Right forelimb (tissue), 1 donor: ENCODE measurements at places on chromosomes 16 and 17.

DNA sequence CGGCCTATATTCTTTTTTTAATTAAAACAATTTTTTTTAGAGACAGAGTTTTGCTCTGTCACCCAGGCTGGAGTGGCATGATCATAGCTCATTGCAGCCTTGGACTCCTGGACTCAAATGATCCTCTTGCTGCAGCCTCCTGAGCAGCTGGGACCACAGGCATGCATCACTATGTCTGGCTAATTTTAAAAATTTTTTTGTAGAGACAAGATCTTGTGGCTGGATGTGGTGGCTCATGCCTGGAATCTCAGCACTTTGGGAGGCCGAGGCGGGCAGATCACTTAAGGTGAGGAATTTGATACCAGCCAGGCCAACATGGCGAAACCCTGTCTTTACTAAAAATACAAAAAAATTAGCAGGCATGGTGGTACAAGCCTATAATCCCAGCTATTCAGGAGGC is 54.8 kb upstream of the MSI2 start:
- DNase-seq, result no peak

DNA sequence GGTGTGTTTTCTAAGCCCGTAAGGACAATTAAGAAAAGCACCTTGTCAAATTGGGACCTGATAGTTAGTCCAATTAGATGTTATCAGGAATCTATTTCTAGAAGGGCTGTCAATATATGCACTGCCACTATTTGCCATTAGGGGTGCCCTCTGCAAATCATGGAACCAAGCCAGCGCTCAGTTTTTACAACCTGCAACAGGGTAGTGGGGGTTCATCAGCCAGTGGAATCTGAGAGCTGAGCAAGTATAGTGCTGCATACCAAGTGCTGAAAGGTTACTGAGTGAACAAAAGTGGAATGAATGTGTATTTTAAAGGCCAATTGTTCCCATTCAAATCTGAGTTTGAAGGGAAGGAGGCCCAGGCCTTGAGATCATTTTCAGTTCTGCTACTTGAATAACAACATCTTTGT is 10.4 kb downstream of the PRR11 start:
- no peak for DNase-seq

- no peak for DNase-seq
Measured at GRCh38 chr17:31378638-31379037, 12.8 kb upstream of the RAB11FIP4 start.

DNA sequence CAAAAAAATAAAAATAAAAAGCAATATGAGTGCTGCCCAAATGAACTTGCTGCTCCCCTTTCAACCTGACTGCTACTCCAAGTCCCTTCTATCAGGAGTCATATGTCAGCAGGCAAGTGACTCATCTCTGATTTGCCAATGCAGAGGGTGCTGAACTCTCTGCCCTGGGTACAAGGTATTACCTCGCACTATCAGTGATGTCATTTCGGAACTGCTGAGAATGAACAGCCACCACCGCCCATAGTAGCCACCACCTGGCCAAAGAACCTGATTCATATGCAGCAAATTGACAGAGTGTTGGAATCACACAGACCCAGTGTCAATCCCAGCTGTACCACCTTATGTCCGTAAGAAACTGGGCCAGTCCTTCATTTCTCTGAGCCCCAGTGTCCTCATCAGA is 31.2 kb downstream of the LYRM9 start:
- no peak for DNase-seq

DNA sequence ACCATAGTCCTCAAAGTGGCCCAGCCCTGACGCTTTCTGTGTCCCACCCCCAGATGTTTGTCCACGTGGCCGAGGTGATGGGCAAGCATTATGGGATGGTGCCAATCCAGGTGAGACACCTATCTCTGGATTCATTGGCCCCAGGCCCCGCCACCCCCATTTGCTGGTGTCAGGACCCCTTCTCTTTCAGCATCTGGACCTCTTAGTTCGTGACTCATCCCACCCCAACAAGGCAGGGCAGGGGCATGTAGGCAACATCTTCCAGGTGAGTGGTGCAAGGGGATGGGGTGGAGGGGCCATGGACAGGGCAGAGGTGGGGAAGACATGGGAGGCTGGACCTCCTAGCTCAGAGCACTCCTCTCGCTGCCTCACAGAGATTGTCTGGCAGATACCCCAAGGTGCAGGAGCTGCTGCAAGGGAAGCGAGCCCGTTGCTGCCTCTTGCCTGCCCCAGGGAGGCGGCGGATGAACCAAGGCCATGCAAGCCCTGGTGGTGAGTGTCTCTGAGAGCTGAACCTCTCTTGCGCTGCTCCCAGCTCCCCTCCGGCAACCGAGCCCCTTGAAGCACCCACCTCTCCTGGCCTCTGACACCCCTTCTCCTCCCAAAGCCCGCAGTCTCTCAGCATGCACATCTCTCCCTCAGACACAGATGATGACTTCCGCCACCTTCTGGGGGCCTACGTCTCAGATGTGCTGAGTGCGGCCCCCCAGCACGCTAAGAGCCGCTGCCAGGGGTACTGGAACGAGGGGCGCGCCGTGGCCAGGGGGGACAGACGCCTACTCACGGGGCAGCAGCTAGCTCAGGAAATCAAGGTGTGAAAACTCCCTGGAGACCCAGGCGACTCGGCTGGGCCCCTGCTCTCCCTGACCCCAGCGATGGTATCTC is 3.6 kb downstream of the RNF112 start:
- DNase-seq, result no peak

- no peak for DNase-seq
Measured at GRCh38 chr17:63819585-63820537, 7.4 kb upstream of the PSMC5 start.

DNA sequence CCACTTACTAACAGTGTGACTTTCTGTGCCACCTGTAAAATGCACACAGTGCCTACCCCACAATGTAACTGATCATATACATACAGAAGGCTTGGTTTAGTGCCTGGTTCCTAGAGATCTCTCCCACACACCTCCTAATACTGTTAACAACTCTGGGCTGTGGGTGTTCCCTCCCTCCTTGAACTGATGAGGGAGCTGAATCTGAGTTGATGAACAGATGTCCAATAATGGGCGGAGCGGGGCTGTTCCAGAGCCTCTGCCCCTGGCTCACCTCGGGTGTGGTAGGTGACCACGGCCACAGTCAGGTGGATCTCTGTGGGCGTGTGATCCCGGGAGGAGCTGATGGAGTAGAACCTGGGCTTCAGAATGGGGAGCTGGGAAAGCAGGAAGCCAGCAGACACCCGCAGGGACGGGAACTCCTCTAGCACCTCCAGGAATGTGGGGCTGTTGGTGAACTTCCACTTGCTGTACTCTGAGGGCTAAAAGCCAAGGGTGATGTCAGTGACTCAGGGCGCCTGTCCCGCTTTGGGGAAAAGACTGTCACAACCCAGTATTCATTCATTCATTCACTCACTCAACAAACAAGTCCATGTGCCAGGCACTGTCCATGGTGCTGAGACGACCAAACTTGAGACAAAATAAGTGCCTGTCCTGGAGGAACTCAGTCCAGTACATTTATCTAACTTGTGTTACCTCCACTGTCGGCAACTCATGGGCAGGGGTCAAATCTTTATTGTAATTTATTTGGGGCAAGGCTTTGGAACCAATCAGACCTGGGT is 37.6 kb downstream of the NOS2 start:
- DNase-seq, result no peak

DNA sequence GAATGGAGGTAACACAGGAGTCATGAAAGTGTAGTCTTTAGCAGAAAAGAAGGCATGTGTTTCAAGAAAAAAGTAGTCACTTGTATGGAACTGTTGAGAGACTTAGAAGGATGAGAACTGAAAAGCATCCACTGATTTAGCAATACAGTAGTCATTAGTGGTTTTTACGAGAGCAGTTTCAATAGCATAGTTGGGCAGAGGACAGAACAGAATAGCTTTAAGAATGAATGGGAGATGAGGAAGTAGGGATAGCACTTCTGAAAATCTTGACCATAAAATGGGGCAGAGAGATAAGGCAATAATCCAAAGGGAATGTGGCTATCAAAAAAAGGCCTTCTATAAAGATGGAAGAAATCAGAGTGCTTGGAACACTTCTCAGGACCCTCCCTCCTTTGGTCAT is 64.8 kb upstream of the C17orf78 start:
- no peak for DNase-seq

- DNase-seq, result no peak
Measured at GRCh38 chr16:2388139-2388874, 40.9 kb upstream of the CCNF start.

DNA sequence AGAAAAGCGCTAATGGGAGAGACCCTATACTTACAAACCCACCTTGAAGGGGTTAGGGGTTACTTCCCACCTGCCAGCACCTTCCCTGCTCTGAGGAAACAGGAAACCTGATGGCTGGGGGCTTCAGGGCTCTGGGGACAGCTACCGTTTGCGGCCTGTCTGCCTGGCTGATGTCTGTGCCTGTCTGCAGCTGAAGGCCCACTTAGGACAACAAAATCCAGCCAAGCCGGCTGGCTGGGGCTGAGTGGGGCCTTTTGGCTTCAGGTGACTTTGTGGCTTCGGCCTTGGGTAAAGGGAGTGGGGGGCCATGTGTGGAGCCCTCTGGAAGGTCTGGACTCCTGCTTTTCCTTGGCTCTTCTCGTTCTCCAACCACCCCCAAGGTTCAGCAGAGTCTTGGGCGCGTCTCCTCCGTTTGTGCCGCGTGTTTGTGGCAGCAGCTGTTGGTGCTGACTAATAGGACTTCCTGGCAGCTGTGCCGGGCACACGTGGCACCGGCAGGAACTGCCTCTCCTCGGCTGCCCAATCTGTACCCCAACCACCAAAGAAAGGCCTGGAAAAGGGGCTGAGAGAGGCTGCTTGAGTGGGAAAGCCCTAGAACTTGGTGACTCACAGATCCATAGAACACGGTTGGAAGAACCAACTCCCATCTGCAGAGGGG is 186.7 kb downstream of the MSI2 start:
- DNase-seq, result peak; percentile 57

- DNase-seq, result no peak
Measured at GRCh38 chr16:20520103-20520502, 56.1 kb downstream of the ACSM2B start.

DNA sequence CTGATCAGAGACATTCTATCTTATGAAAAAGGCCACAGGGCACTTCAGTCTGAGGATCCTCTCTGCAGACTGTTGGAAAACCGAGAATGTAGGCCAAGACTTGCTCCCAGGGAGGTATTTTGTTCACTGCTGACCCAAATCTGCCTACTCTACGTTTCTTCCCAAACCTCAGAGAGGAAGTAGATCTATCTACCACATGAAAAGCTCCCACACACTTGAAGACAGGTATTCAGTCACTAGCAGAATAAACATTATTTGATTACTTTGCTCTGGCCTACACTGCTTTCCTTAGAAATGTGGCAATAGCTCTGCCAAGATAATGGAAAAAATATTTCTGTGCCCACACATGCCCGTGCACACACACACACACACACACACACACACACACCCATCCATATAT is 164.6 kb downstream of the CDH11 start:
- no peak for DNase-seq

GRCh38 chr17:32240750-32241149 is 24.9 kb upstream of the RHBDL3 start:
- DNase-seq, result peak; percentile 59

GRCh38 chr17:55629995-55630394 is 92.7 kb downstream of the TMEM100 start:
- DNase-seq, result no peak

DNA sequence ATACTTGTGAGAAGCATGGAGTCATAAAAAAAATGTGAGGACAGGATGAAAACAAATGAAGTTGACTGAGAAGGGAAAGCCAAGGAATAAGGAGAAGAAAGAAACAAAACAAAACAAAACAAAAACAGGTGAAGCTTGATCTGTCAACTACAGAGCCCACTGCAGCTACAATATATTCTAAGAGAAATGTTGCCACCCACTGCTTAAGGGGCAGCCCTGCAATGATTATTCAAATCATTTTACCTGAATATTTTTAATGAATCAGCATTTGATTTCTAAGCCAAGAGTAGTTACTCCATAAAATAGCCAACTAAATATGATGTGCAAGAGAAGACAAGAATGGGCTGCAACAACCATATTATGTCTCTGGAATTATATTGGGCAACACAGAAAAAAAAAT is 252.0 kb upstream of the KIF2B start:
- no peak for DNase-seq

DNA sequence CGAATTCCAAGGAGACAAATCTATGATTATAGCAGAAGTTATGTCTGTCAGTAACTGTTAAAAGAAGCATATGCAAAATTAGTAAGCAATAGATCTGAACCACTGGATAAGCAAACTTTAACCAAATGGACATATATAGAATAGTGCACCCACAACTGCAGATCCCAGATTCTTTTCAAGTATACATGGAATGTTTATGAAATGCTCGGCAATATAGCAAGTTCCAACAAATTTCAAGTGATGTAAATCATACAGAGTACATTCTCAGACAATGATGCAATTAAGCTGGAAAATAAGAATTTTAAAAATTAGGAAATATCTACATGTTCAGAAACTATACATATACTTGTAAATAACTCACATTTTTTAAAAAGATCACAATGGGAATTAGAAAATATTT is 8.4 kb upstream of the HELZ start:
- DNase-seq, result no peak

GRCh38 chr16:3780570-3780969 is 63.2 kb upstream of the TRAP1 start:
- no peak for DNase-seq

DNA sequence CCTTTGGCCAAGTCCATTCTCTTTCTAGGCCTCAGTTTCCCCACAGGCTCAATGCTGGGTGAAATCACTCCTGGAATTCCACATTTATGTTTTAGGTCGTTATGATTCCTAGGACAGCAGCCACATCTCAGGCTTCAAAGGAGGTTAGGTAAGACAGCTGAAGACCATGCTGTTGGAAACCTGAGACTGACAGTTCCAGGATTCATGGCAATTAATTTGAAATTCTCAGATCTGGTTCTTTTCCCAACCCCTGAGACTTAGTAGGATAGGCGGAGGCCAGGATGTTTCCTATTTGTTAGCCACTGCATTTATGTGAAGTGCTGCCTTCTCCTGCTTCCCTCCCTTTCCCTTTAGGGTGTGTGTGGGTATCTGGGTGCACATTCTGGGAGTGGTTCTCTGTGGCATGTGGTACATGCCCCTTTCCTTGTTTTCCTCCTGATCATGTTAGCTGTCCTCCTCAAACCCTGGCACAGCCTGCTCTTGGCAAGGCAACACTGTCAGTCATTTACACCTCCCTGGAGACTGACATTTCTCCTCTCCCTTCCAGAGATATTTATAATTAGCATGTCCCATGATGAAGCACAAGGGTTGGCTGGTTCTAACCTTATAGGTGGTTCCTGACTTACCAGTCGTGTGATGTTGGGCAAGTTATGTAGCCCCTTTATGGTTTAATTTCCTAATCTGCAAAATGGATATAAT is 91.4 kb upstream of the SALL1 start:
- DNase-seq, result no peak

GRCh38 chr16:12576878-12577277 is 226.8 kb downstream of the CPPED1 start:
- no peak for DNase-seq

DNA sequence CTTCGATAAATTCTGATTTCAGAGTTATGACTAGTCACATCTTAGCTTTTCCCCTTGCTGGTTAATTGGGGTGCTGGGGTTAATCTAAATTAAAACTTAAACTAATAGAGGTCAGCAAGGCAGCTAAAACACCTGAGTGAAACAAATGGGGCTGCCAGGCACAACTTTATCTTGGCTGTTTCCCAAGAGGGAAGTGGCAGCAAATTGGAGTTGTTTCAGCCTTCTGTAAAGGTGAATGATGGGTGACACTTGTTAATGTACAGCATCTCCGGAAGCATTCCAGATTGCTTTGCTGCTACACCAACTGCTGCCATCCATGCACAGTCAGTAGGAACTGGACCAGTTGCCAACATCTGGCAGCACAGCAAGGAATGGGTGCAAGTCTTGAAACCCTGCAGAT is 43.9 kb downstream of the AATF start:
- DNase-seq, result no peak
